T-helper 9 cell (primary cell): ENCODE measurements at places on chromosomes 7 and 10.

GRCh38 chr10:88592906-88593305 is 6.3 kb downstream of the LIPJ start:
- DNase-seq = no peak

DNA sequence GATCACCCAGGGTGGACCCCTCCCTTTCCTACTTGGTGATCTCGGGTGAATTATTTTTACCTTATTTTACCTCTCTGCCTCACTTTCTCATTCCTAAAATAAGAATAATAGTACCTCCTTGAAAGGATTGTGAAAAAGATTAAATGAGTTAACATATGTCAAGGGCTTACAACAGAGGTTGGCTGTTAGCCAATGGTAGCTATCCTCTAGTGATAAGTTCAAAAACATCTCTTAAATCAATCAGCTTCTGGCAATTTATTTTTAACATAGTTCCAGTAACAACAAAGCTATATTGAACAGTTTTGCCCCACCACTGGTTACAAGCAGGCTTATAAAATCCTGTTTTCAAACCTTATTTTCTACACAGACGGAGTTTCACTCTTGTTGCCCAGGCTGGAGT is 45.4 kb downstream of the TMEM168 start:
- DNase-seq = no peak

DNA sequence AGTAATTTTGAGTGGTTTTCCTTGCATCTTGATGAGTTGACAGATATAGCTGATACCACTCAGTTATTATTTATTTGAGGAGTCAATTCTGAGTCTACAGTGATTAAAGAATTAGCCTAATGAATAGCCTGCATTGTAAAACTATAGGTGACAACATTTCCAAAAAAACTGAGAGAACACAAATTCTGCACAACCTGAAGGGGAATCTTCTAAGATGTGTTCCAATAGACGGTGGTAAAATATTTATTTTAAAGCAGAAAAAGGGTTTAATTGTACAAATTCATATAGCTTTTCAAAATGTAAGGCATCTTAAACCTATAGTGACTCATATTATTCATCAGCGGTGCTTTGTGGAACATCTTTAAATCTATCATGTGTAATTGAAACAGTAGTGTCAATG is 200.4 kb downstream of the RNLS start:
- no peak for DNase-seq

DNA sequence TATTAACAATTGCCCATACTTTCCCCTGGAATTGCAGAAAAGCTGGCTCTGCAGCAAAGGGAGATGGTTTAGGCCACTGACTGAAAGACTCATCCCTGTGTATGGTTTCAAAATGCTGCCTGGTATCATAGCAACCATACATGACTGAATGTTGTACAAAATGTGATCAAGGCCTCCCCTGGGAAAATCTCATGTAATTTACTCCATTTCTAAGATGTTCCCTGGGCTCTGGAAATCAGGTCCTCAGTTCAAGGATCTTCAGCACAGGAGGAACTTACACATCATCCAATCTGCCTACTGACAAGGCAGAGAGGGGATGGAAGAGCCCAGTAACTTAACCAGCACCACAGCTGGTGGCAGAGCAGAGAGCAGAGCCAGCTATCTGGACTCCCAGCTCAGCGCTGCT is 111.8 kb downstream of the JAZF1 start:
- no peak for DNase-seq

DNA sequence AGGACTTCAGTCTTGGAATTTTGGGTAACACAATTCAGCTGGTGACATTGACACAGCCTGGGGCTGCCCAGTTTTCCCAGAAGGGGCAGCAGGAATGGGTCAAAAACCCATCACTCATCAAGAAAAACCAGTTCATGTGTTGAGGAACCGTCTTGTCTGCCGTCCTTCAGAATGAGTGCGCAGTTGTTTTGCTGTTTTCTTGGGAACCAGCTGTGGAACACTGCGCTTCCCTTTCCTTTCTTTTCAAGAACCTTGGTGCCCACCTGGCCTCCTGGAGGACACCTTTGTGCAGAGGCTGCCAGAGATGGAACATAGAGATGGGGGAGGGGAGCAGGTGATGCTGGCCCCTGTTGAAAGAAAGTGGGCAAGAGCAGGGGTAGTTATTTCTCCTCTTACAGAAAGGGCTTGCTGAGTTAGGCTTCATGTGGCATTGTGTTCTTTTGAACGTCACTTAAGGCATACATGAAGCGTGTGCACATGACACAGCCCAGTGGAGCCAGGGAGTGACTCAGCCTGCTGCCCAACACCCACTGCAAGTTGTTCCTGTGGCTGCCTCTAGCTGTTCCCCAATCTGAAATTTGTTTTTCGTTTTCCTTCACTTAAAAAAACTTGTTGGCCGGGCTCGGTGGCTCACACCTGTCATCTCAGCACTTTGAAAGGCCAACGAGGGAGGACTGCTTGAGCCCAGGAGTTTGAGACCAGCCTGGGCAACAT is 87.4 kb upstream of the TNS3 start:
- DNase-seq = no peak

GRCh38 chr10:75189266-75190096 is 21.1 kb upstream of the VDAC2 start:
- no peak for DNase-seq

DNA sequence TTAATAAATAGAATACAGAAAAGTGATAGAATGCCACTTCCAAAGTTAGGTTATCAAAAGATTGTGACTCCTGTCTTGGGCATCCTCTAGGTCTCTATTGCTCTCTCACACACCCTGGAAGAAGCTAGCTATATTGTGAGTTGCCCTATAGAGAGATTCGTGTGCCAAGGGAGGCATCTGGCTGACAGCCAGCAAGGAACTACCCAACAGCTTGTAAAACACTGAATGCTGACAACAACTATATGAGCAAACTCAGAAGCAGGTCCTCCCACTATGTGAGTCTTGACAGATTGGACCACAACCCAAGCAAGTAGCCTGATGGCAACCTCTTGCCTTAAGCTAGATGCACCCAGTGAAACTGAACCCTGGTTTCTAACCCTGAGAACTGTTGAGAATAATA is 55.7 kb upstream of the CDK14 start:
- DNase-seq = no peak

DNA sequence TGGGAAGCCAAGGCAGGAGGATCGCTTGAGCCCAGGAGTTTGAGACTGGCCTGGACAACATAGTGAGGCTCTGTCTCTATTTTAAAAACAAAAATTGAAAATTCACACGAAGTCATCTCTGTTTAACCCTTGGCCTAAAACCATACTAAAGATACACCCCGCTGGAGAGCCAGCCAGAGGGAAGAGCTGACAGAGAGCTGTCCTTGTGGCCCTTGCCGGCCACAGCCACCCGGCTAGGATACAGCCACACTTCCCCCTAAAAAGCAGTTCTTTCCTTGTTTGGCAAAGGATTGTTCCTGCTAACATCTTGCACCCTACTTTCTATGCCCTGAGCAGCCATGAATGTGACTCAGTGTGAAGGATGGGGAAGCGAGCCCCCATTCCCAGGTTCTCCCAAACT is 49.6 kb downstream of the SH3PXD2A start:
- DNase-seq = no peak

DNA sequence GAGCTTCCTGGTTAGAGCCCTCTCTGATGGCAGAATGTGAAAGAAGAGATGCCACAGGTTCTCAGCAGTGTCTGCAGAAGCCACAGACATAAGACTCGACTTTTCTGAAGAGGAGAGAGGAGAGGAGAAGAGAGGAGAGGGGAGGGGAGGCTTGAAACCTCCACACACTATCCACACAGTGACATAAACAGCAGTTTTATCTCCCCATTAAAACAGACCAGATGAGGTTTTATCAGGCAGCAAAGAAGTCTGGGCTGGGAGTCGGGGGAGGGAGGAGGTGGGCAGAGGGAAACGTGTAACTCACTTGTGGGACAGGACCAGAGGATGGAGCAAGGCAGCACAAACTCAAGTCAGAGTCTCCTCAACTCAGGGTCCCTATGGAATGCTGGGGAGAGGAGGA is 76.5 kb downstream of the XPNPEP1 start:
- DNase-seq = no peak
